ENCODE measurements at places on chromosomes 16 and 17. TPM values are rescaled to one million over a fixed set of nuclear protein-coding genes. Genes with fewer than 3 reads are reported as not detected.

DNA sequence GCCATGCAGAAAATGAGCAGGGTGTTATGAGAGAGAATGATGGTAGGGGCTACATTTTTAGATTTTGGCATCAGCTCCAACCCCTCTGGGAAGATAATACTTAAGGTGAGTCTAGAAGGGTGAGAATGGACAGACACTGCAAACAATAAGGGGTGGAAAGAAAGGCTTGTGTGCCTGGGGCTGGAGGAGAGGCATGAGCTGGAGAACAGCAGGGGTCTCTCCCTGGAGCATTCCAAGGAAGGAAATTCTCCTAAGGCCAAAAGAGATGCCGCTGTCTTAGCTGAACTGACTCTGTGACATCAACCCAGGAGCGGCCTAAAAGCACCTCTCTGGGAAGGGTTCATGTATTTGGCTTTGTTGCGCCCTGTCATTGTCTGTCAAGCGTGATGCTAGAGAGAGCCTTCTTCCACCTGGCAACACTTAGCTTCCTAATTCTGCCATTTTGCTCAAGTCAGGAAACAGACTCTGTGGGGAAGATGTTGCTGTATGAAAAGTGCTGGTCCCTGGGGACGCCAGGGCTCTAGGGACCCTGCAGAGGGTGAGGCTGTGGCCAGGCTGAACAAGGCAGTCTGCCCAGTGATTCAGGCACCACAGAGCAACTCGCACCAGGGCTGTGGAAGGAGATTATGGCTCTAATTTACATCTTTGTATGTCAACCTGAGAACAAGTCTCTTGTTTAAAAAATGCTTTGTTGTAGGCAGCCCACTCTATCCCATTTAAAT, 225.7 kb downstream of the CBLN1 start:
- DNase-seq = no peak

- no peak for DNase-seq
These were observed 182.5 kb upstream of the ASIC2 start for GRCh38 chr17:33475594-33475993.

Gene TP53TG3C
- not detected for total RNA-seq

DNA sequence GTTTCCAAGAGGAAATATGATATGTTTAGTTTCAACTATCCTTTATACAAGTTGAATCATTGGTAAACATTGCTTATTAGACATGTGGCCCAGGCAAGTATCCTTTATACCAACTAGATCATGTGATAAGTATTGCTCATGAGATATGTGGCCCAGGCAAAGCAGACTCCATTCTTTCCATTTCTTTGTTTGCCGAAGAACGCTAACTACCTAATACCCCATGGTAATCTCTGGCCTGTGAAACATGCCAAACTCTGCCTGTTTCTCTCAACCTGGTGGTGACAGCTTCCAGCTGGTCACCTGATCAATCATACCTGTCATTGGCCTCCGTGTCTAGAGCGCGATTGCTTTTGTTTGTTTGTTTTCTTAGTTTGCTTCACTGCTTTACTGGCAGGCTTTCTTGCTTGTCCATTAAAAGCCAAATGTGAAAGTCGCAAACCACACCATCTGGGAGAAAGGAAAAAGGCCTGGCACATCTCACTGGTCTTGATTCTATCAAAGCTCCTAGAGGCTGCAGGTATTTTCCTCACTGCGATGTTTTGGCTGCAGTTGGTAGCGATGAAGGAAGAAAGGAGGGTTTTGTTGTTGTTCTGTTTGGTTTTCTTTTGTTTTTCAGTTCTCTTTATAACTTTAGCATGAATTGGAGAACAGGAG, 686.2 kb downstream of the KCNJ2 start:
- DNase-seq = no peak

- DNase-seq = no peak
These were observed 30.2 kb downstream of the TPSG1 start for GRCh38 chr16:1194665-1195392.

- DNase-seq = no peak
These were observed 400.9 kb downstream of the SLC39A11 start for GRCh38 chr17:72691586-72691985.

Gene RBFOX1
- total RNA-seq = 1.00 TPM

DNA sequence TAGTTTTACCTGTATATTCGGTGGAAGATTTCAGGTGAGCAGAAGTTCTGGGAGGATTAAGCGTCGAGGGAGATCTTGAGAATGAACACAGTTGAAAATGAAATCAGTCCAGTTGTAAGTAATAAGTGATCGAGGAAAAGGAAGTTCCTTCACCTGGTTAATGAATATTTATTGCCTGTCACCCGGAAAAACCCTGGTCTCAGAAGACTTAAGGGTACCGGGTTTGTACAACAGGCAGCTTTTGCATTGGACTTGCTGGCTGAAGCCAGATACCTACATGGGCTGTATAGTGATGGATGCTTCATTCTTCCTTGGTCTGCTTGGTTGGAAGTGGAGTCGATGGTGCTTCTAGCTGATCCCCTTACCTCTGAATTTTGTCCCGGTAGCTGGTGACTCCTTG, 72.7 kb downstream of the PRKCA start:
- DNase-seq = no peak

GRCh38 chr17:51850201-51850600, 308.3 kb downstream of the CA10 start:
- DNase-seq = no peak

DNA sequence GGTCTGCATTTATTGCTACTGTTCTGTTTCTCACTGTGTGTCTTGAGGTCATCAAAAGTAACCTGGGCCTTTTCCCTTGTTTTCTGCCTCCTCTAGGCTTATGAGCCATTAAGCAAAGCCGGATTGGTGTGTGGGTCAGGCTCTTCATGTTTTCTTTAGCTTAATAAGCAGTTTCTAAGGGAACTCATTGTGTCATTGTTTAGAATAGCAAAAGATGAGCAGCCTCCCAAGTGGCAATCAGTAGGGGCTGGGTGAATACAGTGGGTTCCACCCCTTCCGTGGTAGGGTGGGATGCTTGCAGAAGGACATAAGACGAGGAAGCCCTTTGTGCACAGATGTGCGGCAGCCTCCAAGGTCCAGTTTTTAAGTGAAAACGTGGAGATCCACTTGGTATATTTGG, 34.5 kb downstream of the ABCC1 start:
- DNase-seq = no peak

- DNase-seq = no peak
These were observed 25.6 kb downstream of the TPSD1 start for GRCh38 chr16:1281517-1281916.
